ENCODE measurements at places on chromosomes 1 and 21.

DNA sequence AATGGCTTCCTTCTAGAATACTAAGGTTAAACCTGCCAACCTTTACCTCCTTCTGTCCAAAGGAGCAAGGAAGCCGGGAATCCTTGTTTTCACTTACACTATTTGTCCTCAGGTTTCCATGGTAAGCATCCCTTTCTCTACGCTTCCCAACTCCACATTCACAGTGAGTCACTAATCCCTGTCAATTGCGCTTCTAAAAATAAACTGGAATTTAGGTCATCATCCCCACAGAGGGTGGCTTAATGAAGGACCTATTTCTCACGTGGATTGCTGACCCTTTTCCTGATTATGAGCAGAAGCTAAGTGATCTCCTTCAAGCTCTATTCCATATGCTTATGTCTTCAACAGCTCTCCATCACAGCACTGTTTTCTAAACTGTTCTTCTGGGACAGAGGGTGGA lies 39.9 kb upstream of the ABCA4 start:
- DNase-seq: no peak

GRCh38 chr1:43031316-43032203 lies 72.9 kb upstream of the SLC2A1 start:
- no peak for DNase-seq

GRCh38 chr21:37780991-37781983 lies 135.0 kb downstream of the KCNJ6 start:
- DNase-seq: no peak

GRCh38 chr1:101128211-101128727 lies 102.7 kb upstream of the DPH5 start:
- DNase-seq: peak; percentile 13

- peak; percentile 20 for DNase-seq
Measured at GRCh38 chr1:182259229-182259872, 132.2 kb downstream of the GLUL start.

DNA sequence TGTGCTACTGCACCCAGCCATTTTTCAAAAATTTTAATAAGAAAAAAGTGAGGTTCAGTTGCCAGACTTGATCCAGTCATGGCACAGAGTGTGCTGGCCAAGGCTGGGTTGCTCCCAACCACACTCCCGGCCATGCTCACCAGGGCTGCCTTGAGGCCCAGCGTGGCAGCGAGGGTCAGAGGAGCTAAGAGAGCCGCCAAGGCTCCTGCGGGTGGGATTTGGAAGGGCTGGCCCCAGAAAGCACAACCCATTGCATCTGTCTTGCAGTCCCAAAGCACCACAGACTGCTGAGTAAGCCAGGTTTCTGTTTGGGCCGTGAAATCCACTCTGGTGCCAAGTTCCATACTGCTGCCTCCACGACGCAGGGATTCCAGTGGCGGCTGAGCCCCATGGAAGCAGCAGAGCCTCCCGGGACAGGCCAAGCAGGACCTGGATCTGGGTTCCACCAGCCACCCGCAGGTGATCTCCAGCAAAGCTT lies 22.6 kb downstream of the ZBTB17 start:
- DNase-seq: no peak

GRCh38 chr1:172414331-172414730 lies 6.2 kb upstream of the C1orf105 start:
- no peak for DNase-seq

- no peak for DNase-seq
Measured at GRCh38 chr21:43842742-43843141, 22.3 kb upstream of the AGPAT3 start.

DNA sequence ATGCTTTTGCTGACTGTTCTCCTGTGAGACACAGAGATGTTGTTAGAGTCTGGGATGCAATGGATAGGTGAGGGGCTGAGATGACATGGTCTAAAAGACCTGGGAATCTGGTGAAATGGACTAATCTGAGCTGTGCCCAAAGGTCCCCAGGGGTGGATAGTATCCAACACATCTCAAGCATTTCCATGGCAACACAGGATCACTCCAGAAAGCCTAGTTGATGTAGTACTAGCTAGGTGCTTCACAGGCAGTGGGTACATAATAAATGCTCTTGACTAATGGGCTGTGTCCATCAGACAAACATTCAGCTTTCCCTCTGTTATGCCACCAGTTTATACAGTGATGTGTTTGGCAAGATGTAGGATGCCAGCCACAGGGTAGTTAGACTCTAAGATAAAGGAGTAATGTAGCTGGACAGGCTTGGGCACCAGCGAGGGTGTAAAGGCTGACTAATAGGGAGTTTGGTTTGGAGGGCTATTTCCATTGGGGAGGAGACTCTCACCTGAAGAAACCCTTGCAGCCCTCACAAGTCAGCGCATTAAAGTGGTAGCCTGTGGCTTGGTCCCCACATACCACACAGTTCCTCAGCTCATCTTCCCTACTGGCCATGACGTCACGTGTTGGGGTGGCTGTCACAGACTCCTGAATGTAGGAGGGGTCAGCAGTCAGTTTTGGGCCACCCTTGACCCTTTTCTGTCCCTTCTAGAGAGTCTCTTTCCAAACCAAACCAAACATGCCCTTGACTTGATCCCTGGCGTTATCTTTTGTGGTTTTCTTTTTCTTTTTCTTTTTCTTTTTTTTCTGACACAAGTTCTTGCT lies 1.8 kb downstream of the NR1I3 start:
- DNase-seq: no peak

DNA sequence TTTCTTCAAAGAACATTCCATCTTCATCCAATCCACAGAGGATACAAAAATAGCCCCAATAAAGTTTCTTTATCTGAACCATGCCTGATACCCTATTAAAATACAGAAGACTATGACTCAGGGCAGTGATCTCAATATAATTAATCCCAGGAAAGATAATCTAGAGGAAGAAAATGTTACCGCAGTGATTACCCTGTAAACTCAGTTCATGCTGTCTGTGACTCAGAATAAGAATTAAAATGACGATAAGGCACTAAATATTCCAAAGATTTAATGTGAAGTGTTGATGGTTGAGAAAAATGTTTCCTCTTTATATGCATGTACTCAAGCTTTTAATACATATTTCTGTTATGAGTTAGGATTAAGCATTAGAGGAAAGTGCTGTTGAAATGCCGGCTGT lies 88.6 kb upstream of the LYPLAL1 start:
- no peak for DNase-seq

- DNase-seq: no peak
Measured at GRCh38 chr1:3271866-3272265, 182.6 kb upstream of the ARHGEF16 start.

DNA sequence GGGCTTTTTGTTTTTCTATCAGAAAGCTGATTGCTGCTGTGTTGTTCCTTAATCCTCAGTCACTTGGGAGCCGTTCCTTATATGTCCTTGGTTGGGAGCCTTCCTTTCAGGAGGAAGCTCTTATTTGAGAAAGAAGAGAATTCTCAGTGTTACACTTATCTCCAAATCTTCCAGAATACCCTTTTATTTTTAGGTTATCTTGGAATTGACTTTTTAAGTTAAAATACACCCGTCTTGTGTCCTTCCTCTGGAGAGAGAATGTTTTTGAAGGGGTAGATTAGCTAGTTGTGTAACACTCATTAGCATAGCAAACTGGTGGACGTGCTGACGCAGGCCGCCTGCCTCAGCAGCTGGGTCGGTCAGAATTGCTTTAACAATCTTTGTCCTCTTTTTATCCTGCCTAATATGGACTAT lies 42.1 kb downstream of the LRRC8B start:
- DNase-seq: no peak

DNA sequence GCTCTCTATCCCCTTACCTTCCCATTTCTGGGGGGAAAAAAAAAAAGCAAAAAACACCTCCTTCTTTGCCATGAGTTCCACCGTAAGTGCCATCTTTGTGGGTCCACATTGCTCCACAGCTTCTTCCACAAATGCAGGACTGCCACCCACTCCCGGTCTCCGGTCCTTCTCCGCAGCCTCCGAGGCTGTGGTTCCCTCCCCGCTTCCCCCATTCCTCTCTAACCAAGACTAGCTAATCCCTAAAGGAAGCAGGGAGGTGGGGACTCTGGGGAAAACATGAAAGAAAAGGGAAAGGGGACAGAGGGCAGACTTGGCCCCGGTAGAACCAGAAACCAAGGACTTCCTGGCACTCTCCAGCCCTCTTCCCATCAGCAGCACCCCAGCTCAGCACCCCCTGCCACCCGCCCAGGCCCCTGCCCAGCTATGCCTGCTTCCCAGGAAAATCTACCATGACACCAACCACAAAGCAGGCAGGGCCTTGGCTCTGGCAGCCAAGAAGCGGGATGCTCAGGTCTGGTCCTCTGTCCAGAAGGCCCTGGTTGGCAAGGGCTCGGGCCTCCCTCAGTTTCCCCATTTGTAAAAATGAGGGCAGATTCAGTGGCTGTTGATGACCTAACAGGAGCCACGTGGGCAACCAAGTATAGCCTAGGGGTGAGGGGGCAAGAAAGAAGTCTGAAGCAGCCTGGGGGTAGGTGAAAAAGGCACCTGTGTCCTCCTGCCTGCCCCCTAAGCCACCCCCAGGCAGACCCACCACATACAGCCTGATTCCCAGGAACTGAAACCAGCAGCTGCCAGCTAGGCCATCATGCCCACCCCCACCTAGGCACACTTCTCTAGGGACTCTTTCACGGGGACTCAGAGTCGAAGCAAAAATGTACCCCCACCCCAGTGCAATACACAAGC lies 2.5 kb downstream of the EPHA2 start:
- DNase-seq: no peak

GRCh38 chr1:90876101-90876500 lies 145.7 kb downstream of the ZNF644 start:
- no peak for DNase-seq

DNA sequence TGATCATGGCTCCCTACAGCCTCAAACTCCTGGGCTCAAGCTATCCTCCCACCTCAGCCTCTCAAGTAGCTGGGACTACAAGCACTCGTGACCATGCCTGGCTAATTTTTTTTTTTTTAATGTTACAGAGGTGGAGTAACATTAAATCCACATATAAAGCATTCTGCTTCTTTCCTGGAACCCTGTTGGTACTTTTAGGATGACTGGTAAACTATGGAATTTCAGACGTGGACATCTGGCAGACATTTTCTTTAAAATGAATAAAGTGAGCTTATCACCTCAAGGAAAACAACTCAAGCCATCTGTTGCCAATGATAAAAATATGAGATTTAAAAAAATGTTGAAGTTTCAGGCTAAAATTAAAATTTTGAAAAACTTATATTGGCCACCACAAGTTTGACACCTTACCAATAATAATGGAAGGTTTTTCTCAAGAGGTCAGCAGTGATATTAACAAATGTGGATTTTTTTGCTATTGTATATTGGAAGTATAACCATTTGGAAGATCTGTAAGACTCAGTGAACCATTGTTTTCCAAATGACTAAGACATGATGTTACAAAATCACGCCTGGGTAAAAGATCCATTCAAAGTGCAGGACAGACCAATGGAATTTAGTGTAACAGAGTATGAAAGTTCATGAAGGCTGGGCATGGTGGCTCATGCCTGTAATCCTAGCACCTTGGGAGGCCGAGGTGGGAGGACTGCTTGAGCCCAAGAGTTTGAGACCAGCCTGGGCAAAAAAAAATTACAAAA lies 52.7 kb upstream of the EIF4G3 start:
- DNase-seq: no peak

- no peak for DNase-seq
Measured at GRCh38 chr1:80250573-80251168, 1244.1 kb upstream of the ADGRL4 start.

- DNase-seq: peak; percentile 41
Measured at GRCh38 chr1:226939438-226940028, 561 bp upstream of the COQ8A start.

DNA sequence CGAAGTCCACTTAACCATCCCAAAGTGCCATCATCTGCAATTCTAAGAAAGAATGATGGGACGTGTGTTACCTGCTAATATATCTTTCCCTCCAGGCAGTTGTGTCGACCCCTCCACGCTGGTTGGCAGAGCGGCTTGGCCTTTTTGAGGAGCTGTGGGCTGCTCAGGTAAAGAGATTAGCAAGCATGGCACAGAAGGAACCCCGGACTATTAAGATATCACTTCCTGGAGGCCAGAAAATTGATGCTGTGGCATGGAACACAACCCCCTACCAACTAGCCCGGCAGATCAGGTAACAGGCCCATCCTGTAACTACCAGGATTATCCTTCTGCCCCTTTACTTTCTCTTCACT lies 520 bp downstream of the TARS2 start:
- DNase-seq: no peak

DNA sequence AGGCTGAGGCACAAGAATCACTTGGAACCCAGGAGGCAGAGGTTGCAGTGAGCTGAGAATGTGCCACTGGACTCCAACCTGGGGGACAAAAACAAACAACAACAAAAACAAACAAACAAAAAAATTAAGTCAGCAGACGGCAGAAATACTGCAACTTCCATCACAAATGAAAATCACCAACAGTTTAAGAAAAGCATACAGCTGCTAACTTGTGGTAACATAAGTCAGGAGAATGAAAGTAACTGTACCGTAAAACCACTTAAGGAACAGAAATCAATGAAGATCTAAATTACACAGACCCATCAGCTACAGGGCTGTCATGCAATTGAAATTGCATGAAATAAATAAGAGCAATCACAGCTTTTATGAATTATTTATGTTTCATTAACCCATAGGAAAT lies 25.0 kb downstream of the MCOLN2 start:
- DNase-seq: no peak

Data from stimulated activated CD8-positive, alpha-beta memory T cell treated with anti-CD3 and anti-CD28 coated beads, Interleukin-7, amount 100 ng/mL, for 1 hour (primary cell).